ENCODE measurements at places on chromosomes 11 and 22.

- no peak for DNase-seq
Measured at GRCh38 chr11:12156301-12157140, 46.1 kb downstream of the MICAL2 start.

- DNase-seq = peak; percentile 70
Measured at GRCh38 chr11:34250732-34251588, 106.8 kb downstream of the ABTB2 start.

DNA sequence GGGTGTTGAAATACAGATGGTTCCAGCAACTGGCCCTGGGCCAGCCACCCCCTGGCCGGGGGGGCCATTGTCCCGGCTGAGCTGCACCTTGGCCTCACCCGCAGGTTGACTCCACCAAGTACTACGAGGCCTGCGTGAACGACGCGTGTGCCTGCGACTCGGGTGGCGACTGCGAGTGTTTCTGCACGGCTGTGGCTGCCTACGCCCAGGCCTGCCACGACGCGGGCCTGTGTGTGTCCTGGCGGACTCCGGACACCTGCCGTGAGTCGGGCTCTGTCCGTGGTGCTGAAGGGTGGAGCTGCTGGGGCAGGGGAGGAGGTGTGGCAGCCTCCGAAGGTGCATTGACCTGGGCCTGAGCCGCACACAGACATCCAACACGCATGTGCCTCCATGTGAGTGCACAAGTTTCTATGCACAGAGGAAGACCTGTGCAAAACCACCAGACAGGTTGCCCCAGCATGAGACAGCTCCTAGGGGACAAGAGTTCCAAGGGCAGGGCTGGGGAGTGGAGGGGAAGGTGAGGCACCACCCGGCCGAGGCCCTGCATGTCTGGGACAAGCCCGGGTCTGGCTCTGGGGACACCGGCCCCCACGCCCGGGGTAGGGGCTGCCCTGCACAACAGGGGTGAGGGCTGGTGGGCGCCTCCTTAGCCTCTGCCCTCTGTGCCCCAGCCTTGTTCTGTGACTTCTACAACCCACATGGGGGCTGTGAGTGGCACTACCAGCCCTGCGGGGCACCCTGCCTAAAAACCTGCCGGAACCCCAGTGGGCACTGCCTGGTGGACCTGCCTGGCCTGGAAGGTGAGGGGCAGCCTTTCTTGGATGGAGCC is 16.1 kb downstream of the MUC5B start:
- no peak for DNase-seq

DNA sequence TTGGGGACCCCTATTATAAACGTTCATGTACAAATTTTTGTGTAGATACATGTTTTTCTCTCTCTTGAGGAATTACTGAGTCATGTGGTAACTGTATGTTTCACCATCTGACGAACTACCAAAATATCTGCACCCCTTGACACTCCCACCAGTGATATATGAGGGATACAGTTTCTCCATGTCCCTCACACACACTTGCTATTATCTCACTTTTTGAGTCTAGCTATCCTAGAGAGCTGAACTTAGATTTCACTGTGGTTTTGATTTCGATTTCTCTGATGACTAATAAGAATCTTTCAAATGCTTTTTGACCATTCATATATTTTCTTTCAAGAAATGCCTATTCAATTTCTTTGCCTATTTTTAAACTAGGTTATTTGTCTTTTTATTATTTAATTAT is 200.2 kb downstream of the PGR start:
- DNase-seq = no peak

DNA sequence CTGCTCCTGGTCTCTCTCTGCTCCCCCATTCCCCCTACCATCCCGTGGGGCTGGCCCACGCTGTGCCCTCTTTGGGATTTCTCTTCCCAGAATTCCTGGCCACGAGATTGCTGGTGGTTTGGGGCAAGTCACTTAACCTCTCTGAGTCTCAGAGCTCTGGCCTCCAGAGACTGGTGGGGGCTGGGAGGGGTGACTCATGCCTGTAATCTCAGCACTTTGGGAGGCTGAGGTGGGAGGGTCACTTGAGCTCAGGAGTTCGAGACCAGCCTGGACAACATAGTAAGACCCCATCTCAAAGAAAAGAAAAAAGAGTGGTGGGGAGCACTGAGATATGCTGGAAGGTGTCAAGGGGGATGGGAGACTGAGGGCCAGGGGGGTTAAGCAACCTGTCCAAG is 18.3 kb downstream of the OTUB1 start:
- DNase-seq = no peak

DNA sequence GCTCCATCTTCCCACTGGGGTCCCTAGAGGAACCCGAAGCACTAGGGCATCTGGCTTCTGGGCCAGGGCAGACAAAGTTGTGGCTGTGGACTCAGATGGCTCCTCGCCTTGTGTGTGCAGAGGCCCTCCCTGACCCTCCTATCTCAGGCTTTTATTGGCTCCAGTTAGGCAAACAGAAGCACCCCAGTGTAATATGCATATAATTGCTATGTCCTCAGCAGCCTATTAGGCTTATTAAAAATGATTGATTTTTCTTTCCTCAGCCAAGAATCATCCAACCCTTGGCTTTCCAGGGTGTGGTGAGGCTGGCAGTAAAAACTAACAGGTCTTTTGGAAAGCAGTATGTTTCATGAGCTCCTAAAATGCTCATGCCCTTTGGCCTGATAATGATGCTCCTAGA is 22.3 kb downstream of the UPB1 start:
- no peak for DNase-seq

Data from activated naive CD8-positive, alpha-beta T cell treated with anti-CD3 and anti-CD28 coated beads for 36 hours (primary cell).